ENCODE measurements at places on chromosomes 3 and 15. TPM values are rescaled to one million over a fixed set of nuclear protein-coding genes. Genes with fewer than 3 reads are reported as not detected.

TMEM212 gene
- not detected for total RNA-seq

FBXO40 gene
- not detected for total RNA-seq

LRTM1 gene
- not detected for total RNA-seq

FOXL2 gene
- total RNA-seq, result 0.31 TPM

IGSF11 gene
- 19.4 TPM for total RNA-seq

EEF1AKMT4 gene
- total RNA-seq, result 0.63 TPM

NPAP1 gene
- total RNA-seq, result 0.94 TPM

HEG1 gene
- 20.0 TPM for total RNA-seq

TUBGCP4 gene
- 25.7 TPM for total RNA-seq

SYNPR gene
- 45.7 TPM for total RNA-seq

HYAL3 gene
- 5.6 TPM for total RNA-seq

FGD5 gene
- total RNA-seq, result 3.4 TPM

B3GNT5 gene
- total RNA-seq, result 16.6 TPM

RETNLB gene
- not detected for total RNA-seq

PLCH1 gene
- total RNA-seq, result 13.1 TPM

All from parietal lobe (tissue), 2 donors.